ENCODE measurements at places on chromosomes 11 and 22.

DNA sequence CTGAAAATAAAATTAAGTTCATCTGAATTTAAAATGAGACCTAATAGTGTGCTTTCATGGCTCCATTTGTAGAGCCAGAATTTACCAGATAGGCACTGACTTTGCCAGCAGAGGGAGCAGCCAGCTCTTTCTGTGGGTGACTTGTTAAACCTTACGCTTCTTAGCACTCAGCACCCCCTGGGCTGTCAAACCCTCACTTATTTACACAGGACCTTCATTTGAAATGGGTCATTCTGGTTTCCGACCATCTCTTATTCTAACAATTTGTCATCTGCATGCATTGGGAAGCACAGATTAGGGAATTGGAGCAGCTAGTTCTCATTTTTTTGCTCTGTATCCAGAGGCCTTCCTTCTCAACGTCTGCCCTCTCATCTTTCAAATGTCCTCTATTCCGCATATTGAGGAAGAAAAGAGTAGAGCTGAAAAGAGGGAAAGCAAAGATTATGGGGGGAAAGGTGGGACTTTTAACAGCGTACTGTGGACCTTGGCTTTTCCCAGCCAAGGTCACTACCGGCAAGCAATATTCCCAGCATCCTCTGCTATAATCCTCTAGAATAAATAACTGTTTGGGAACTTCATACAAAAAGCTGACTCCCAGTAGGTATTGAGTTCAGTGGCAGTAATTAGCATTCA lies 3.1 kb downstream of the ASRGL1 start:
- DNase-seq, result peak; percentile 42

GRCh38 chr11:106785913-106786650 lies 232.2 kb downstream of the GUCY1A2 start:
- no peak for DNase-seq

- DNase-seq, result no peak
These were observed 99.4 kb upstream of the MTMR2 start for GRCh38 chr11:96023275-96023674.

DNA sequence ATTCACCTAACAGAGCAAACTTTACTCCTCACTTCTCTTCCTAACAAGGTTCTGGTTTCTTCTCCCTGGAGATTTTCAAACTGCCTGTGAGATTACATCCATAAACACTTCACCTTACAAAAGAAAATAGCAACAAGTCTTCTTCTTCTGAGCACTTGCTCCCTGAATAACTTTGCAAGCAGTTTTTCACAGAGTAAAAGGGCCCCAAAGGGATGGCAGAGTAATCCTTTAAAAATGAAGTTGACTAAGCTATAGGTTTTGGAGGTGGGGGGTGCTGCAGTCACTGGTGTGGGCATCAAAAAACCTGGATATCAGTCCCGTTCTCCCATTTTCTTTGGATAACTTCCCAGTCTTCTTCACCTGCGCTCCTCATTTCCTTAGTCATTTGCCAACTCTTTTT lies 484.9 kb downstream of the MIAT start:
- DNase-seq, result no peak

DNA sequence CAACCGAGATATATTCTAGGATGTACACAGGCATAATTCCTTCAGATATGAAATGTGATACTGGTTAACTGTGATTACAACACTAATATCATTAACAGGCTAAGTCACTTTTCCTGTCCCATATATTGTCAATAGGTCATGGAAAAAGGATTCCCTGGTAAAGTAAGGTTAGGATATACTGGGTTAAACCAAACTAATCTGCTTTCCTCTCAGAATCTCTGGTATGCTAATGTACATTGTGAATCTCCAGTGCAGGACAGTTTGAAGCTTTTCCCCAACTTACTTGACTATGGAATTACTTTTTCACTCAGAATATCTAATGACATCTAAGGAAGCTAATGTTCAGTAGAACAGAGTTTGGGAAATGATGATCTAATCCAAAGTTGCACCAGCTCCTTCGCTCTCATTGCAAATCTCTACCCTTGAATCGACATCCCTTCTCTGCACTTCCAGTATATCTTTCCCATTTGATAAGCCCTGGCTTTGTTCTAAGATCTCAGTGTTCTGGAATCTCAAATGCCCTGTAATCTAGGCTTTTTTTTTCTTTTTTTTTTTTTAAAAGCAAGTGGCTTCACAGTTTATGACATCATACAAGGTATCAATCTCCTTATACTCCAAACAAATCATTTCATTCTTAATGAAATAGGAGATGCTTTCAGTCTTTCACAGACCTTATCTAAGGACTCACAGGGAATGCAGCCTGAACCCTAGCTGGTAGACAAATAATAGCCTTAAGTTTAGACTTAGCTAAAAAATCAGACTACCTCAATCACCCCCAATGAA lies 43.8 kb downstream of the COPB1 start:
- no peak for DNase-seq

DNA sequence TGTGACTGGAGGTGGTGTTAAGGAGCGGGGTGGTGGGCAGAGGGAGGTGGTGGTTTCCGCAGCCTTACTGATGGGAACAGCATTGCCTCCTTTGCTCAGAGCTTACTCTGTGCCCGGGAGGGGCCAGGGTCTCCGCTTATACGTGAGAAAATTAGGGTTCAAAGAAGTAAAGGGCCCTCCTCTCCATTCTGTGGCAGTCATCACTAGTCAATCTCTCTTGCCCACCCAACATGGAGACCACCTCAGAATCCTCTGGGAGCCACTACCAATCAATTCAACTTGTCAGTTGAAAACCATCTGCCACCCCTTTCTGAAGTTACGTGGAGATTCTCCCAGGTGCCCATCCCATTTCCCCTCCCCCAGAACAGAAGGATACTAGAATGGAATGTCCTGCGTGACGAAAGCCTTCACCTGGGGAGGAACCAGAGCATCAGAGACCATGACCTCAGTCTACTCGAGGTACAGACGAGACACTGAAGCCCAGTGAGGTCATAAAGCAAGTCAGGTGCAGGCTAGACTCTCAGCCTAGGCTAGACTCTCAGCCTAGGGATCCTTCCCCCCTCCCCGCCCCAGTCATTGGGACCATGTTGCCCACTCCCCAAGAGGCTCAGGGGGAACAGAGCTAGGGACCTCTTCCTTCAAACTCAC lies 2.0 kb downstream of the SELENOM start:
- no peak for DNase-seq

- no peak for DNase-seq
These were observed 82.0 kb downstream of the KIRREL3 start for GRCh38 chr11:126918556-126918955.

GRCh38 chr11:69382131-69383128 lies 88.5 kb downstream of the MYEOV start:
- no peak for DNase-seq

DNA sequence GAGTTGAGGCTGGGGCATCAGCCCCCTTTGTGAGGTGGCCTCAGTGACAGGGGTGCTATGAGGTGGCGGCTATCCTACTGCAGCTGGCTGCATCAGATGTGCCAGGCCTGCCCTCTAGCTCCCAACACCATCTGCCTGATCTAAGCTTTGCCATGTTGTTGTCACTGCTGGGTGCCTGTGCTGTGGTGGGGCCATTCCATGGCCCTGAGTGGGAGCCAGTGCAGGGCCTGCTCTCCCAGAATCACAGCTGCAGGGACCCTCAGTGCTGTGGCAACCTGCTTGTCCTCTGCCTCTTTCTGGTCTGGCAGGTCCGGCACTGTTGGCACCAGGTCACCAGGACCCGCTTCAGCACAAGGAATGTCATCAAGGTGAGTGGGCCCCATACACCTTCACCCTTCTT lies 1.8 kb upstream of the SNU13 start:
- no peak for DNase-seq

DNA sequence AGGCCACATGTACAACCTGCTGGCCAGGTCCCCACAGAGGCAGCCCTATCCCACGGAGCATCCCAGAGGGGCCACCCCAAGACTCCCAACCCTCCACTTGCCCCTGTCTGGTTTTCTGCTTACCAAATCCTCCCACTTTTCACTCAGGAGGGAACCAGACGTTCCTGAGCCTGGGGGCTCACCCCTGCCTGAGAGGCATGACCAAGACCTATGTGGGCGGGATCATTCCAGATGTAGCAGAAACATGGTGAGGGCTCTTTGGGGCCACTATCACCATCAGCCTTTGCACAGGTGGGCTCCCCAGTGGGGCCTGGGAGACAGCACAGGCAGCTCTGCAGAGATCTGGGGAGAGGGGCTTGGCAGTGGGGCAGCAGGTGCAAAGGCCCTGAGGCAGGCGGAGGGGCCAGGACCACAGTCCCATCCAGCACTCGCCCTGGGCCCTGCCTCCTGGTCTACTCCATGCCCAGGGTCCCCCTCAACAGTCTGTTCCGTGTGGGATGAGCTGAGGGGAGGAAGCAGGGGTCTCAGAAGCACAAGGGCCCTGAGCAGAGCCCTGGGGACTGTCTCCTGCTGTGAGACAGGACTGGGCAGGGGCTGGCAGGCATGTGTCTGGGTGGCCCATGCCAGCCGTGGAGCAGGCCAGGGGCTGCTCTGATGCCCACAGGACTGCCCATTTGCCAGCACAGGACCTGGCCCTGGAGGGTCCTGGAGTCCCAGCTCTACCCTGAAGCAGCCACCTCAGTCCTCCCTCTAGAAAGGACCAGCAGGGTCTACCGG lies 9.4 kb downstream of the PIM3 start:
- DNase-seq, result no peak

GRCh38 chr11:128814856-128815705 lies 52.0 kb downstream of the KCNJ1 start:
- DNase-seq, result peak; percentile 56

DNA sequence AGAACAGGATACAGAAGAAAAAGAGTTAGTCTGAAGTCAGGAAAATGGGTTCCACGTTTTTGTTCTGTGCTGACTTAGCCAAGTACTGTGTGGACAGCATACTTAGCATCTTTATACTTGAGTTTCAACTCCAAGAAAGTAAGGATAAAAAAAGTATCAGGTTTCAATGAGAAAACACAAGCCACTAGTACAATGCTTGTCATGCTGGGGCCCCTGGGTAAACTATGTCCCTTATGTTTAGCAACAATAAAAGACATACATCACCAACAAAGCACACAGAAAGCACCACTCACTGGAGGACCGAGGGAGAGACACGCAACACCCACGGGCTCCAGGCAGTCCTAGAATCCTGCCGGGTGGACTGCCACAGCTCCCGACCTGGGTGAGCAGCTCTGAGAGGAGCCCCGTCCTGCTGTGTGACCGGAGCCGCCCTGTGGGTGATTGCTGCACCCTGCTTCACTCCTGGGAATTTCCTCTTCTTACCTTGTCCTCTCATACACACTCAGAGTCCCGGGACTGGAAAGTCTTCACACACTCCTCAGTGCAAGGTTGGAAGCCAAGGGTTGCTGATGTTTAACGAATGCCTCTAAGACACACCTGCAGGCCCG lies 890.5 kb downstream of the BRD1 start:
- no peak for DNase-seq

DNA sequence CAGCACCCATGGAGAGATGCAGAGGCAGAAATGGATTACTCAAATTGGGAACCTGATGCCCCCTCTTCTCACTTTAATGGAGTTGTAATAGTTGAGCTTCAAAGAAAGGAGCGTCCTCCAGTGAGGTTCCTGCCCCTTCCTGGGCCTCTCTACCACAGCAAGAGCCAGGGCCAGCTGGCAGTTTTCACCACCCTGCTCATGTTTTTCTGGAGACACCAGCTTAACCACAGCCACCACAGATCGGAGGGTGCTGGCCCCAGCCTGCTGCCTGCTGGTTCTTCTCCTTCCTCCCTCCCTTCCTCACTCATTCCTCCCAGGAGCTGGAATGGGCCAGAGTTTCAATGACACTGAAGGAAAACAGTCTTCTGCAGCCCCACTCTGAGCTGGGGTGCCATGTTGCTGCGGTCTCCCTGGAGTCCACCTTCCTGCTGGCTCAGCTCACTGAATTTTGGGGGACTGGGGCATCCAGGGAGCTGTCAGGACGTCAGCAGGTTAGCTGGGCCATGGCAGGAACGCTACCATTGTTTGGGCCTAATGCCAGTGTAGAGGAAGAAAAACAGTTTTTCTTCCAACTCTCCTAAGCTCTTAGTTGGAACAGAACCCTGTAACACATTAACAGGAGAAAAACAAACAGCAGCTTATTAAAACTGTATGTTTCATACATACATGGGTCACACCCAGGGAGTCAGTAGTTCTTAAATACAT lies 57.7 kb downstream of the TRAF6 start:
- no peak for DNase-seq

Measured in HEK293T (cell line).